ENCODE measurements at places on chromosomes 13 and 19. TPM values are rescaled to one million over a fixed set of nuclear protein-coding genes. Genes with fewer than 3 reads are reported as not detected.

DNA sequence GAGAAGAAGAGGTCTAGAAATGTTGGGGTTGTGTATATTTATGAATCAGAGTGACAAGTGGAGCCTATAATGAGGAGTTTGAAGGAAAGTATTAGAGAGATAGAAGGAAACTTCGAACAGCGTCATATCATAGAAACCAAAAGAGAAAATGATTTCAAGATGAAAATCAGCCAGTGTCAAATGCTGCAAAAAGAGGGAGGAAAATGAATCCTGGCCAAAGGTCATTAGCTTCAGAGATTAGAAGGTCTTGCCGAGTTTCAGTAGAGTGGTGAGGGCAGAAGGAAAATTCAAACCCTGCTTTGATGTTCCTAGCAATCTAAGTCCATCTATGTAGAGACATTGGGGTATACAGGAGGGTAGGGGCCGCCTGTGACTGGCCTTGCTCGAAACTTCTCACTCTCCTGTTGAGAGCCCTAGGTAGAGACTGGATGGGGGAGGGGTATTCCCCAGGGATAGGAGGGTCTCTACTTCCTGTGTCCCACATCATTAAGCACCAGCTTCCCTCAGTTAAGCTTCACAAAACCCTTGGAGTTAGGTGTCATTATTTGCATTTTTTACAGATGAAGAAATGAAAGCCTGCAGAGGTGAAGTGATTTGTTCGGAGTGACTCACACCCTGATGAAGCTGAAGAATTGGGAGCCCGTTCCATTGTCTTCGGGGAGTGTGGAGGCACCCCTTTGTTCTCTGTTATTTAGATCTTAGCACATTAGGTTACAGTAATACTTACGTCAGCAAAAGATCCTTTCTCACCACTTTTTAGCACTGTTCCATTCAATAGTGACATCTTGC is 62.8 kb downstream of the FGF9 start:
- no peak overlapping the region for H3K4me3 ChIP-seq
- no peaks in the 10 kb centered on the region for H3K36me3 ChIP-seq
- no peaks in the 10 kb centered on the region for H3K4me1 ChIP-seq

DNA sequence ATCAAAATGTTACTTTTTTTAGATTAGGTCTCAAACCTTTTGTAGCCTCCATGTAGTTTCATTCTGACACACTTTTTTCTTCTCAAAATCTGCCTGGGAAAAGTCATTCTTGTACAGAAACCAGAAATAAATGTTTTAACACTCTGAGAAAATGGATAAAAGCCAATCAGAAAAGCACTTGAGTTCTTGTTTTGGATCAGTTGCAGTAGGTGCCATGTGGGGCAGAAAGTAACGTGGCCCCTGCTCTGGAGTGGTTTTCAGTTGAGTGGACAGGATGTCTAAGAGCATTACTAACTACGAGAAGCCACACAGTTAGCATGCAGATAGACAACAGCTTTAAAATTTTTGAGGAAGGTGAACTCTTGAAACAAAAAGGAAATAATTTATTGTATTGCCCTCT is 19.1 kb downstream of the GPR183 start:
- peaks cover 13% of the 10 kb centered on the region for H3K36me3 ChIP-seq
- no peaks in the 10 kb centered on the region for H3K27me3 ChIP-seq
- peaks cover 100% of the 10 kb centered on the region for H3K4me1 ChIP-seq
- peak; percentile 70 for DNase-seq
- H3K4me3 ChIP-seq, result peak overlapping the region; percentile 71

- DNase-seq, result no peak
- H3K36me3 ChIP-seq, result no peaks in the 10 kb centered on the region
- no peak overlapping the region for H3K4me3 ChIP-seq
Measured at GRCh38 chr13:36903925-36904595, 16.0 kb downstream of the SMAD9 start.

- no peak overlapping the region for H3K4me3 ChIP-seq
- DNase-seq, result no peak
- peaks cover 15% of the 10 kb centered on the region for H3K27me3 ChIP-seq
Measured at GRCh38 chr19:54572696-54573311, 786 bp upstream of the LILRA2 start.

DNA sequence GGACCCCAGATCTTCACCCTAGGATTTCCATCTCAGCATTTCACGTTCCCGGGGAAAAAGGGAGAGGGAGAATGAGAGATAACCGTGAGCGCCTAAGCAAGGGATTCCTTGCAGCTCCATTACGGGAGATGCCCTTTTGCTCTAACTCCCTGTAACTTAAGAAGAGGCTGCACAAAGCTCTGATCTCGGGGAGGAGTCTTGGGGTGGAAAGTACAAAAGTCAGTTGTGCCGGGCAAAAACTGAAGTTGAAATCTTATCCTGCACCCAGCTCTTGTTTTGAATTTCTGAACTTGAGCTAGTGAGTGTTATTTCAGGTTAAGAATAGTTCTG is 256.4 kb upstream of the SOX21 start:
- peaks cover 65% of the 10 kb centered on the region for H3K27me3 ChIP-seq
- DNase-seq, result no peak
- peak overlapping the region; percentile 68 for H3K4me3 ChIP-seq
- peaks cover 10% of the 10 kb centered on the region for H3K4me1 ChIP-seq
- no peaks in the 10 kb centered on the region for H3K36me3 ChIP-seq

GRCh38 chr13:35046587-35046986 is 104.5 kb downstream of the NBEA start:
- H3K36me3 ChIP-seq, result no peaks in the 10 kb centered on the region
- H3K27ac ChIP-seq, result no peak overlapping the region
- H3K27me3 ChIP-seq, result no peaks in the 10 kb centered on the region
- H3K4me3 ChIP-seq, result no peak overlapping the region

DNA sequence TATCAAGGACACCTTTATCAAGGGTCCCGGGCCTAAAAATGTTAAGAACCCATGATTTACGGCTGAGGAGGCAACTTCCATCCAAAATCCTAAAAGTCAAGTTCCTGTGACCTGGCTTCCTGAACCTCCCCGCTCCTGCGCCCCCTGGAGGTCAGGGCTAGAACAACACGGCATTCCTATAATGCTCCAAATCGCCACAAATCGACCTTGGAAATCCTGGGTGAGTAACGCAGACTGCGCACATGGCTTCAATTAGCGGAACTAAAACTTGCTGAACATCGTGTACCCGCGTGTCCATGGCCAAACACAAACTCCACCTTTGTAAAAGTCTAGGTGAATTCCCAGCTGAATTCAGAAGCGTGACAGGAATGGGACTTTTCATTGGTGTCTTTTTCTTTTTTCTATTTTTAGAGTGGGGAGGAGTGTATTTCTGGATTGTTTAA is 4.3 kb upstream of the C5AR1 start:
- H3K27ac ChIP-seq, result no peak overlapping the region
- no peaks in the 10 kb centered on the region for H3K36me3 ChIP-seq
- H3K4me3 ChIP-seq, result no peak overlapping the region
- peaks cover 6% of the 10 kb centered on the region for H3K27me3 ChIP-seq
- peaks cover 10% of the 10 kb centered on the region for H3K4me1 ChIP-seq
- DNase-seq, result peak; percentile 60

DNA sequence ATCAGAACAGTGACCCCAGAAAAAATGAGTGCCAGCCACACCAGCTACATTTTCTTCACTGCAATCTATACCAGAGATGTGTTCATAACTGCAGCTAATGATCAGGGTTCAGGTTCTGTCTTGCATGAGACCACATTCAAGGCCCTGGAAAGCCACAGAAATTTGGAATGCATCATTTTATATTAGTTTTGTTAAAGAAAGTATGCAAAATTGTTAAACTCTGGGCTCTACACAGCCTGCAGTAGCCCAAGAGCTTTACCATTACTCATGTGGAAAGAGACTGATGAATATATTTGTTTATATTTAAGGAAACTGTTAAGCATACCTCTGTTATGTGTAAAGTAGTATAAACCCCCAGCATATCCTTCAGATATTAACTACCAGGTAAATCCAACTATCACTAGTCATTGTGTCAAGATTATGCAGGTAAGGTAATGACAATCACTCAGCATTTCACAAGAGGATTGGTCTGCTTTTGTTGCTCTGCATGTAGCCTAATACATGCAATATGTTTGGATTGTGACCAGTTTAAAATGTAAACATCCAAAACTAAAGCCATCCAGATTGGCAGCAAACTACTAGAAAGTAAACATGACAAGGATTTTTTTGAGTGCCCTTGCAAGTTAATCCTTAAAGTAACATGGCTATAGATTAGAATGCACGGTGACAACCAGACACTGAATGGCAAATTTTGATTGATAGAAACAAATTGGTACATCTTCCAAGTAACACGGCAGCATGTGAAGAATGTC is 429.1 kb upstream of the ARGLU1 start:
- no peaks in the 10 kb centered on the region for H3K36me3 ChIP-seq
- no peaks in the 10 kb centered on the region for H3K4me1 ChIP-seq
- H3K4me3 ChIP-seq, result no peak overlapping the region
- no peaks in the 10 kb centered on the region for H3K27me3 ChIP-seq

GRCh38 chr19:21604951-21605476 is 99.6 kb downstream of the ZNF429 start:
- peaks cover 26% of the 10 kb centered on the region for H3K4me1 ChIP-seq
- H3K27me3 ChIP-seq, result no peaks in the 10 kb centered on the region
- DNase-seq, result no peak
- H3K4me3 ChIP-seq, result peak overlapping the region; percentile 94
- H3K36me3 ChIP-seq, result peaks cover 4% of the 10 kb centered on the region
- peak overlapping the region; percentile 42 for H3K27ac ChIP-seq

DNA sequence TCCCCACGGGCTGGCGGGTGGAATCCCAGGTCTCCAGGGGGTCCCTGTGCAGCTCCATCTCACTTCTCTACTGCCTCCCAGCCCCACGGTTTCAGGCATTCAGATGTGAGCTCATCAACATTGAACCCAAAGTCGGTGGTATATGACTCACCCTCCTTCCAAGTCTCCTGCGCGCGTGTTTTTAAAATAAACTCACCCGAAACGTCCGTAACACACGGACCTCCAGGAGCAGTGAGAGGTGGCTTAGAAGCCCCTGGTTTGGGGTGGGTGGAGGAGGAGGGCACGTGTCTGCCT is 14.0 kb upstream of the CRTC1 start:
- no peak overlapping the region for H3K27ac ChIP-seq
- no peaks in the 10 kb centered on the region for H3K4me1 ChIP-seq
- H3K27me3 ChIP-seq, result no peaks in the 10 kb centered on the region

GRCh38 chr19:49142866-49143335 is 12.3 kb downstream of the HRC start:
- no peaks in the 10 kb centered on the region for H3K36me3 ChIP-seq
- H3K27ac ChIP-seq, result no peak overlapping the region
- H3K27me3 ChIP-seq, result peaks cover 44% of the 10 kb centered on the region

GRCh38 chr13:105920370-105920769 is 615.1 kb downstream of the EFNB2 start:
- H3K4me3 ChIP-seq, result no peak overlapping the region
- DNase-seq, result no peak
- no peaks in the 10 kb centered on the region for H3K36me3 ChIP-seq
- no peak overlapping the region for H3K27ac ChIP-seq
- peaks cover 18% of the 10 kb centered on the region for H3K27me3 ChIP-seq

- no peak overlapping the region for H3K4me3 ChIP-seq
- no peaks in the 10 kb centered on the region for H3K36me3 ChIP-seq
- DNase-seq, result no peak
Measured at GRCh38 chr13:21852043-21852442, 181.2 kb downstream of the FGF9 start.

DNA sequence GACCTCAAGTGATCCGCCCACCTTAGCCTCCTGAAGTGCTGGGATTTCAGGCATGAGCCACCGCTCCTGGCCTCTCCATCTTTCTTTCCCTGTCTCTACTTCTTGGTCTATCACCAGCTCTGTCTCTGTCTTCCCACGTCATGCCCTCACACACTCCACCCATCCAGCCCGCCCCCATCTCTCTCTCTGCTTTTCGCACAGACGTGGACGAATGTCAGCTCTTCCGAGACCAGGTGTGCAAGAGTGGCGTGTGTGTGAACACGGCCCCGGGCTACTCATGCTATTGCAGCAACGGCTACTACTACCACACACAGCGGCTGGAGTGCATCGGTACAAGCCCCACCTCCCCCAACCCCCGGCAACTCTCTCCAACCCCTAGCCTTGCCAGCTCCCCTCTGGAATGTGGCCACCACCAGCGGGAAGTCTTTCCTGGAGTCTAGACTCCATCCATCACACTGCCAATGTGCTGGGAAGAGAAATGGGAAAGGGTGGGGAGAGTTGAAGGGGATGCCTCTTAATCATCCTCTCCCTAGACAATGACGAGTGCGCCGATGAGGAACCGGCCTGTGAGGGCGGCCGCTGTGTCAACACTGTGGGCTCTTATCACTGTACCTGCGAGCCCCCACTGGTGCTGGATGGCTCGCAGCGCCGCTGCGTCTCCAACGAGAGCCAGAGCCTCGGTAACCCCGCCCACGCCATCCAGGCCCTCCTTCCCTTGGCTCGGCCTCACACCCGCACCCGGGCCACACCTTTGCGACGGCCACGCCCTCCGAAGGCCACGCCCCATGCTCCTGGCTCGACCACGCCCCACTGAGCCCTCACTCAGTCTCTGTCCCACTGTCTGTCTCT is 22.5 kb downstream of the LTBP4 start:
- no peak overlapping the region for H3K4me3 ChIP-seq
- H3K27me3 ChIP-seq, result no peaks in the 10 kb centered on the region
- peaks cover 18% of the 10 kb centered on the region for H3K4me1 ChIP-seq
- H3K36me3 ChIP-seq, result peaks cover 27% of the 10 kb centered on the region

- H3K36me3 ChIP-seq, result peaks cover 2% of the 10 kb centered on the region
- H3K27ac ChIP-seq, result peak overlapping the region; percentile 74
- DNase-seq, result no peak
Measured at GRCh38 chr19:18587962-18588610, 512 bp upstream of the REX1BD start.

GRCh38 chr13:101880581-101880980 is 428.1 kb downstream of the ITGBL1 start:
- H3K4me1 ChIP-seq, result no peaks in the 10 kb centered on the region
- no peaks in the 10 kb centered on the region for H3K36me3 ChIP-seq
- no peak overlapping the region for H3K27ac ChIP-seq
- H3K4me3 ChIP-seq, result no peak overlapping the region

The IQCN gene
- 2.8 TPM for total RNA-seq

The MCEMP1 gene
- not detected for total RNA-seq

The CCL25 gene
- not detected for total RNA-seq

The CFAP97D2 gene
- total RNA-seq, result 0.36 TPM

The PLEKHF1 gene
- total RNA-seq, result 21.5 TPM

The ZNF878 gene
- 0.55 TPM for total RNA-seq

The NFILZ gene
- not detected for total RNA-seq
